ENCODE measurements at places on chromosomes 1 and 21.
A peak's percentile ranks its signal among the peaks of the same experiment; 100 is the strongest.

DNA sequence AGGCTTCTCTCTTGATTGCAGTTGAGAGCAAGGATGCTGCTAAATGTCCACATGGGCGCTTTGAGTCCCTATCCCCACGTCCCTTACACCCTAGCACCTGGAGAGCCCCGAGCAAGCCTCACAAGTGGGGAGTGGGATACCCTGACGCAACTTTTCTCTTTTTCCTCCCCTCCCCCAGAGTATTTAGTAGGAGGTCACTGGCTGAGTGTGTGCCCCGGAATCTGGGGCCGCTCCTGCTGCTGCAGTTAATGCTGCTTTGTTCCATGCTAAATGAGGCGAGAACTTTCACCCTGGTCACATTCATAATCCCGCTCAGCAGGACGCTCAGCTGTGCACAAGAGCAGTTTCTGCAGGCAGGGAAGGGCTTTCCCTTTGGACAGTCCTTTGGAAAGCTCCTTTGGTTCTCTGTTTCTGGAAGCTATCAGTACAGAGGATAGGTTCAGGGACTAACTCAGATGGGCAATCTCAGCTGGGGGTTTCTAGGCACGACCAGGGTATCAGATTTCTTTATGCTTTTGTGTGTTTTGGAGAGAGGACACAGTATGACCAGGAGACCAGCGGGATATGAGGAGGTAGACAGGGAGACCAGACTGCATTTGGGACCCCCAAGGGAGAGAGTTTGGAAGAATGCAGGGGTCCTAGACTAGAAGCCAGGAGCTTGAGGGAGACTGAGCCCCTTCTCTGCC is 75.9 kb downstream of the NOS1AP start:
- DNase-seq = no peak

GRCh38 chr1:234579967-234580366 is 30.0 kb downstream of the IRF2BP2 start:
- DNase-seq = peak; percentile 71

DNA sequence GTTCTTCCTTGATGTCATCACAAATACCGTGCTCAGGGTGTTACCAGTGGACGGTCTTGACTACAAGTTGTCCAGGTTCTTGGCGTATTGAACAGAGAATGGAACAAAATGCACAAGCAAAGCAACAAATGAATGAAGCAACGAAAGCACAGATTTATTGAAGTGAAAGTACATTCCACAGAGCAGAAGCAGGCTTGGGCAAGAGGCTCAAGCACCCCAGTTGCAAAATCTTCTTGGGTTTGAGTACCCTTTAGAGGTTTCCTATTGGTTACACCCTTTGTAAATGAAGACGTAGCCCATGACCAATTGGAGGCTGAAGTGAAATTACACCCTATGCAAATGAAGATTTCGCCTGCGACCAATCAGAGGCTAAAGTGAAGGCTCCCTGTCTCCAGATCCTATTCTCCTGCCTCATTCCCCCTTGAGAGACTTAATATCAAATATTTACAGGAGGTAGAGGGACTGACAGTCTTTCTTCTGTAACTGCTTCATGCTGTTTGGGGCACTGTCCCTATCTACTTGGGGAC is 38.3 kb downstream of the YY1AP1 start:
- no peak for DNase-seq

DNA sequence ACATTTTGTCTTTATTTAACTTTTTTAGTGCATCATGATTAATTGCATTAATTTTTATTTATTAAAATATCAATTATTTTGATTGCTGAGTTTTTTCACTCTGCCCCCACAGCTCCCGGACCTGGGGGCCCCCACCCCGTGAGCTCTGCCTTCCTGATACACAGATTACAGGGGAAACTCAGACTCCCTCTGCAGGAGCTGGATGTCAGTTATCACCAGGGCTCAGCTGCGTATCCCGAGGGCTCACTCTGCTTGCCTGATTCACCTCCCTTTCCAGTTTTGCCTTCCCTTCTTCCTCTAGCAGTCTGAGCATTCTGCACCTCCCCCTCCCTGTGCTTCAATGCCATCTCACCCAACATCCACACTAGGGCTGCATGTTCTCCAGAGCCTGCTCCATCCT is 98.2 kb downstream of the ATP1A1 start:
- no peak for DNase-seq

DNA sequence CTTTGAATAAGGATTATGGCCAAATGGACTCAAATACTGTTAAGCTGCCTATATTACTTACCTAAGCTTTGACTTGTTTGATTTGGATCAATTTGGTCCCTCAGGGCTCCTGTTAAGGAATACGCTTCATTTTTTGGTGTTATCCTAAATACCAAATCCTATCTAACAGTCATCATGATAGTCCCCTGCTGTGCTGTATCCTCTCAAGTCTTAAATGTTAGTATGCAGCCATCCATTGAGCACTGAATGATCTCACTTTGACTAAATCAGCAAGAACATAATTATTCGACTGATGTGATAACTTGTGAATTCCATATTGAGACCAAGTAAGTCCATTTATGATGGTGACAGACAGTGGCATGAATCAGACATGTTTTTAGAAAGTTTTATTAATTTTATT is 53.1 kb upstream of the ATF3 start:
- no peak for DNase-seq

GRCh38 chr1:77539519-77540142 is 142.8 kb downstream of the ZZZ3 start:
- DNase-seq = no peak

GRCh38 chr21:28883931-28884330 is 108.7 kb downstream of the LTN1 start:
- DNase-seq = no peak
